ENCODE measurements at places on chromosomes 12 and 14.

GRCh38 chr12:108199106-108199505 lies 70.0 kb downstream of the WSCD2 start:
- no peak for DNase-seq

DNA sequence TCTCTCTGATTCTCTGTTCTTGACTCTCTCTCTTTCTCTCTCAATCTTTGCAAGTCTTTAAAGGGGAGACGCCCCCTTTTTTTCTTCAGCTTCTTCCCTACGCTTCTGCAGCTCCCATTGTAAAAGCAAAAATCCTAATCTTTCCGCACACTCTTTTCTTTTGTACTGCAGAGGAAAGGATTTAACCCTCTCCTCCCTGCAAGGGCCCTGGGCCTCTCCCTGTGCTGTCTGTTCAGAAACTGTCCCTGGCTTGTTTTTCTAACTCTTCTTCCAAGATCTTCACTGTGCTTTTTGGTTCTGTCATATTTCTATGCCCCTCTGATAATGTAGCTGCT lies 10.9 kb upstream of the SALL2 start:
- no peak for DNase-seq

DNA sequence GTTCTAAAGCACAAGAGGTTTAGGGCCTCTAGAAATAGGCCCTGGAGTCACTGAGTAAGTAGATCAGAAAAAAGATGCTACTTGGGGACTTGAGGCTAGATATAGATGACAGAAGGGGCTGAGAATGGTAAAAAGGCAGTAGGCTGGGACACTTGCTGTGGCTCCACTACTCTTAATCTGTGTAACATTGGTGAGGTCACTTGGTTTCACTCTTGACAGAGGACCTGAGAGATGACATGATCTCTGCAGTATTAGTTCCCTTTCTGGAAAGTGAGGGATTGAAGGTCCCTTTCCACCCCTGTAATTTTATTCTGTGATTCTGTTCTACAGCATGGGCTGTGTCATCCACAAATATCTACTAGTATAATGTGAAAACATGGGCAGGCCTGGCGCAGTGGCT lies 39.7 kb downstream of the MAPKAPK5 start:
- no peak for DNase-seq

DNA sequence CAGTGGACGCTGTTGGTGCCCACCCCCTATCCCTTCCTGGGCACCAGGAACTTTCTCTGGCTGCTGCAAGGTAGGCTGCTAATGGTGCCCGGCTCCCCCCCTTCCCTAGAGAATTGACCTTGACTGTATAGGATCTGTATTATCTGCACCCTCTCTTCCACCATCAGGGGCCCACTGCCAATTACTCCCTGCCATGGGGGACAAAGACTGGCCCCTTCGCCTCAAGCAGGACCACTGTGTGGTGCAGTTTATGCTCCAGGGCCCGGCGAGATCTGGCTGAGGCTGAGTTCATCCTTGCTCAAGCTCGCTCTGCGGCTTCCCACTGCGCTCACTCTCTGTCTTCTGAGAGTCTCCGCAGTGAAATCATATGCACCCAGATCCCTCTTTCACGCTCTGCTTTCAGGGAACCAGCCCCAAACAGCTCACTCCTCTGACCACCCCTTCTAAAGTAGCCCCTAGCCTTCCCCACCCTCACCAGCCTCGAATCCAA lies 95.2 kb downstream of the LGMN start:
- no peak for DNase-seq

DNA sequence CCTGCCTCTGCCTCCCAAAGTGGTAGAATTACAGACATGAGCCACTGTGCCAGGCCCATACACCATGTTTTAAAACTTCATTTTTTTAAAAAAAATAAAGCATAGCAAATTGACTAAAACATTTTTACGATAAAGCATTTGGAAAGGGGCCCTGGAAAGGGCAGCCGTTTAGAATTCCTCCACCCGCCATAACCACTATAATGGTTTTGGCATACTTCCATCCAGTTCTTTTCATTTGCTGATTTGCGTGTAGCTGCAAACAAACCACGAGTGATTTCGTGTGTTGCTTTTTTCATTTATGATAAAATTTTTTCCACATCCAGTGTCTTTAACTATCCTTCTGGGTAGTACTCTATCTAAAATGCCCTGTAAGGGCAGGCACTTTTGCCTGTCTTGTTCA lies 91.8 kb upstream of the RIN3 start:
- DNase-seq = no peak

DNA sequence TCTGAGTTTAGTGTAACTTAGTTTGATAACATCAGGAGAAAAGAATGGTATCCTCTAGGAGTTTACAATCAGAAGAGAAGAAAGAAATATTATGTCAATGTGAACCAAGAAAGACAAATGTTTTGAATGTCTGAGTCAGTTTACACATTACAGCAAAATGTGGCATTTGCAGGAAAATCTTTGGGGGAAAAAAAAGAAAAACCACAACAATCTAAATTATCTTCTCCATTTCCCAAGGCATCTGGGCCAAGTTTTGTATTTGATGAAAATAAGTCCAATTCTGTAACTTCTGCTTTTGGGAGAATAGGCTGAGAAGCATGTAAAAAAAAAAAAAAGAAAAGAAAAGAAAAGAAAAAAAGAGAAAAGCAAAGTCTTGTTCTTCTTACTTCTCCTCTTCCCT lies 58.8 kb upstream of the FLRT2 start:
- no peak for DNase-seq

DNA sequence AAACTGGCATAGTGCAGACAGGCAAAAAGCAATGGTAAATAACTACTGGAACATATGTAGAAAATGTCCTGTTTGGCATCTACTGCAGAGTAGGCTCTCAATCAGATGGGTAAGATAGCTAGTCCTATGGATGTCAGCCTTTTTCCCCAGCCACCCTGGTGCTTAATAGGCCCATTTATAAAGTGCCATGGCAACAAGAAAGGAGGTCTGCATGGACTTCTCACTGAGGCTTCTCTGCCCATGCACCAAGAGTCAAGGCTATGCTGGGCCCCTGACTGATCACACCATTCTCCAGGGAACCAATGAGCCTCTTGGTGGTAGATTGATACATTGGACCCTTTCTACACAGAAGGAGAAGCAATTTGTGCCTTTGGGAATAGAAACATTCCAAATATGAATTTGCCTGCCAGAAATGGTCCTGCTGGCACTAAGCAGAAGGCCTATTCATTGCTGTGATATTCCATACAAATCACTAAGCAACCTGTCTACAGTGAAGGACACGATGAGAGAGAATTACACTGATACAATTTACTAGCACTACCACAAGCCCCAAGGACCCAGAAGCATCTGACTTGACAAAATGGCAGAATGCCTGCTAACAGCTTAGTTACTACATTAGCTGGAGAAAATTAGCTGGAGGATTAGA lies 43.8 kb downstream of the RESF1 start:
- DNase-seq = no peak

DNA sequence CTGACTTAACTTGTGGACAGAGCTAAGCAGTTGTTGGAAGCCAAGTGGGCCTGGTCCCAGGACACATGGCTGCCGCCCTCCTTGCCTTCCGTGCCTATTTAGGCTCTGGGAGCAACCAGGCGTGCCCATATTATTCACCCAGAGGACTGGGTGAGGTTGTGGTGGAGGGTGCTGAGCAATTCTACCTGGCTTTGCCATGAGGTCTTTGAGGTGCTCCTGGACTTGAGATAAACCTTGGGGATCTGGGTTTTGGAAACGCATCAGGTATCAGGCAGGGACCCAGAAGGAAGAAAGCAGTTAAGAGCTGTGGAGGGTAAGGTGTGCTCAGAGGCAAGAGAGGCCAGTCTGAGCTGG lies 60.1 kb downstream of the EMP1 start:
- no peak for DNase-seq

- DNase-seq = no peak
Measured at GRCh38 chr14:91310606-91311283, 66.2 kb upstream of the GPR68 start.

- DNase-seq = no peak
Measured at GRCh38 chr12:121214855-121215745, 5.2 kb downstream of the P2RX4 start.

GRCh38 chr12:50690925-50691324 lies 73.0 kb upstream of the ATF1 start:
- no peak for DNase-seq

DNA sequence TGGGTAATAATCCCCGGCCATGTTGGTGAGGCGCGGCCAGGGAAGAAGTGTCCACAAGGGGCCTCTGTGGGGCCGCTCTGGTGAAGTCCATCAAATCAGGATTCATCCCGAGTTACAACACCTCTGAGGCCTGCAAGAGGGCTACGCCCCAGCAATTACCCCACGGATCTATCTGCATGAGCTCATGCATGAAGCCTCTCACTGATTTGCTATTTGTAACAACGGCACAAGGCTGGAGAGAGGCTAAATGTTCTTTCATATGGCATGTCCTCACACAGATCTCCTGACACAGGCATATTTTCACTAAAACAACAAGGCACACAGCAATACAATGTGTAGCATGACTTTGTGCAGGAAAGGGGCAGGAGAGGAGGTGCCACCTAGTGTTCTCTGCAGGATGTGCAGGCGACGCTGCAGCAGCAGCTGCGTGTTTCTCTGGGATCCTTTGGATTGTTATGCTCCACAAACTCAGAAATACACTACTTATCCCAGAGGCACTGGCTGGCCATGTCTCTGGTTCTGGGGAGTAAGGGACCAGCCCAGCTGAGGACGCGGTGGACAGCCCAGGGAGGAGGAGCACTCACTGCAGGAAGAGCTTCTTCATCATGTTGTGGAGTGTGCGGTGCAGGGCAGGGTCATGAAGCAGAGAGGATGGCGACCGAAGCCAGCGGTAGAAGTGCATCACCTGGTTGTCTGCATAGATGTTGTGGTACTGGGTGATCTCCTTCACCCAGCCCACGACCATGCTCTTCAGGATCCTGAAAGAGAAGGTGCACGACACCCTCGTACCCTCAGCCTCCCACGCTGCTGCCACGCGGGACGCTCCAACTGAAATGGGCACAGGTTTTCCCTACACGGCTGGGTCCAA lies 20.2 kb downstream of the P2RX2 start:
- DNase-seq = peak; percentile 39

DNA sequence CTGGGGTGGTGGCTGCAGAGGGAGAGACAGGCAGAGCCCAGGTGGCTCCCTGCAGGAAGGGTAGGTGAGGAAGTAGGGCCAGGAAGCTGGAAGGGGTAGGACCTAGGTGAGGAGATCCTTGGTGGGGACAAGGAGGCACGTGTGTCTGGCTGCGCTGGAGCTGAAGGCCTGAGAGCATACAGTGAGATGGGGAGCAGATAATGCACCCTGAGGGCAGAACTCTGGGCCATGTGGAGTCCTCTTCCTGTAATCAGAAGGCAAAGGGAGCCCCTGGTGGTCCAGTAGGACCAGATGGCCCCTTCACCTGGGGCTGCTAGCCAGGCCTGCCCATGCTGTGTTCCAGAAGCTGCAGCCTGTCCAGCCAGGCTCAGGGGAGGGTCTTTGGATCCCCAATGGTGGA lies 15.3 kb upstream of the KRT80 start:
- no peak for DNase-seq

- DNase-seq = no peak
Measured at GRCh38 chr14:71466251-71466650, 466.0 kb upstream of the RGS6 start.

GRCh38 chr12:124828264-124829007 lies 35.2 kb downstream of the SCARB1 start:
- no peak for DNase-seq
